T-helper 1 cell (primary cell): ENCODE measurements at places on chromosomes 6 and 20.

GRCh38 chr6:38404355-38404754 lies 235.4 kb downstream of the BTBD9 start:
- no peak for DNase-seq

DNA sequence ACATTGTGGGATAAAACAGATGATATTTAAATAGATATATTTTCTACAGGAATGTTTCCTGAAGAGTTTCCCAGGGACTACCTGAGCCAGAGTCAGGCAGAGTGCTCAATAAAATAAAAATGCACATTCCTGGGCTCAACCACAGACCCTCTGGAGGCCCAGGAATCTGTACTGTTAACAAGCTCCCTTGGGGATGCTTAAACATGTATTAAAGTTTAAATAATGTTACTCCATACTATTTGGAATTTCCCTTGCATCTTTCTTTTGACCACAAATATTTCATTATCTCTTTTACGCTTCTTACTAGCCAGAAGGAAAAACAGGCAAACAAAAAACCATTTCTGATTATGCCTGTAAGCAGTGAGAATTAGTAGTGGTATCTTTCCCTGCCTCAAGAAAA lies 42.3 kb downstream of the GPR63 start:
- DNase-seq = no peak

GRCh38 chr6:16639684-16640480 lies 121.4 kb downstream of the ATXN1 start:
- DNase-seq = no peak

DNA sequence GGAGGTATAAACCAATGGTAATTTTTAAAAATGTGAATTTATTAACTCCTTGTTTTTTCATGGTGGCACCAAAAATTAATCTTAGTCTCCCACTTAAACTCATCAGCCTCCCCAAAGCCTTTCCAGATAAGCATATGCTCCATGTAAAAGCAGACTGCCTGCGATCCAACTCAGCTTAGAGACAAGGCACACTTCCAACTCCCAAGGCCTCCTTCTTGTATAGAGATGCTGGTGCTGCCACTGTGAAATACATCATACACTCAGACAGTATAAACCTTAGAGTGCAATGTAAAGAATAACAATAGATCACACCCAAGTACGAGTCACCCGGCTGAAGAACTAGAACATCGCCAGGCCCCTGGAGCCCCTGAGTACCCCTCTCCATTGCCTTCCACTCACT lies 2.0 kb downstream of the ANKRD6 start:
- no peak for DNase-seq

GRCh38 chr6:125094563-125094962 lies 59.0 kb upstream of the TPD52L1 start:
- DNase-seq = no peak

- no peak for DNase-seq
Observed at GRCh38 chr6:63527658-63528514, 44.4 kb upstream of the LOC128125822 start.

GRCh38 chr6:10583509-10583901 lies 62.4 kb downstream of the GCNT2 start:
- no peak for DNase-seq

- no peak for DNase-seq
Observed at GRCh38 chr6:43240950-43241349, 2.3 kb upstream of the TTBK1 start.

GRCh38 chr6:17785094-17785787 lies 78.5 kb upstream of the NUP153 start:
- DNase-seq = no peak

DNA sequence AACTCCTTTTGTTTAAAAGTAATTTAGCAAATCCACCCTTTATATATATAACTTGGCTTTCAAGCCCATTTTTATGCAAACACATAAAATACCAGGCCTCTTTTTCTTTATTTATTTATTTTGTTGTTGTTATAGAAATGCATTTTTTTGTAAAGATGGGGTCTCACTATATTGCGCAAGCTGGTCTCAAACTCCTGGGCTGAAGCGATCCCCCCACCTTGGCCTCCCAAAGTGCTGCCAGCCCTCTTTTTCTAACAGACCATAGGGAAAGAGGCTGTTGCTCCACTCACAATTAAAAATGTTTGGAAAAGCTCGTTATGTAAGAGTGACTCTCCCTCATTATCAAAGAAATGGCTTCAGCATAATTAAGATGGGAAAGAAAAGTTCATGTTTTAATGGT lies 440.9 kb downstream of the HACE1 start:
- no peak for DNase-seq

- DNase-seq = no peak
Observed at GRCh38 chr6:101909366-101909765, 515.9 kb downstream of the GRIK2 start.

DNA sequence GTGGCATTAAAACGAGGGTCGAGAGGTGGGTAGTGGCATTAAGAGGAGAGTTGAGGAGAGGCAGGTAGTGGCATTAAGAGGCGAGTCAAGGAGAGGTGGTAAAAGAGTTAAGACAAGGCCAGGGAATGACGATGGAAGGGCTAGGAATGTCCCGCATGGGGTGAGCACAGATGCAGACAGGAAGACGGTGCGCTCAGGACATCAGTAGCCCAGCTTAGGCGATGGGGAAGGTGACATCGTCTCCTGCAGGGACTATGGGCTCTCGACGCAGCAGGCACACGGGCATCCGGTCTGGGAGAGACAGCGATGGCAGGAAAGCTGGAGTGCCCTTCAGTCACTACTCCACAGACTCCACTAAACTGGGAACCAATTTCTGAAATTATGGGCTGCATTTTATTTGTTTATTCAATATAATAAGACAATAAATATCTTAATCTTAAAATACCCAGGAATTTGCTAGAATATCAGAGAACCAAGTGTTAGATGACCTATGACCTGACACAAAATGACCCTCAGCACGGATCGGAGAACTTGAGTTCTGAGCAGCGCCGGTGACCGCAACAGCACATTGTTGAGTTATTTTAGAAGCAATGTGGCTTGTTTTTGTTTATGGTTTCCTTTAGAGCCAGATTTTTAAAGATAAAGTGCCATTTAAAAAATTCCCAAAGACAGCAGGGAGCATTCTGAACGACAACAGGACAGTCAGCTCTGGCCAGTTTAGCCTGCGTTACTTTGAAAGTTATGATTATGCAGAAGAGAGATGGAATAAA lies 177.7 kb downstream of the SMOC2 start:
- DNase-seq = no peak

DNA sequence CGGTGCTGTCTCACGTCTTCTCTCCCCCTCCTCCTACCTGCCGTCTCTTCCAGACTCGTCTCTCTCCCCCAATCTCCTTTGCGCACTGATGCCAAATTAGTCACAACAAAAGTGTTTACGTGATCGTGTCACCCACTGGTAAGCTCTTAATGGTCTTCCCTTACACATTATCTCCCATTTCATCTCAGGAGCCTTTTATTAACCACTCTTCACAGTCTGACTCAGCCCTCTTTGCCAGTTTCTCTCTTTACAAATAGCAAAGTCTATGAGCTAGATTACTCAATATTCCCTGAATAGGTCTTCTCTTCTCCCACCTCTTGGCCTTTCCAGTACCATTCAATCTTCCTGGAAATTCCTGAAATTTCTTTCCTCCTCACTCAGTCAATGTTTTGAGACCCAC lies 247.0 kb downstream of the ESR1 start:
- peak; percentile 32 for DNase-seq

DNA sequence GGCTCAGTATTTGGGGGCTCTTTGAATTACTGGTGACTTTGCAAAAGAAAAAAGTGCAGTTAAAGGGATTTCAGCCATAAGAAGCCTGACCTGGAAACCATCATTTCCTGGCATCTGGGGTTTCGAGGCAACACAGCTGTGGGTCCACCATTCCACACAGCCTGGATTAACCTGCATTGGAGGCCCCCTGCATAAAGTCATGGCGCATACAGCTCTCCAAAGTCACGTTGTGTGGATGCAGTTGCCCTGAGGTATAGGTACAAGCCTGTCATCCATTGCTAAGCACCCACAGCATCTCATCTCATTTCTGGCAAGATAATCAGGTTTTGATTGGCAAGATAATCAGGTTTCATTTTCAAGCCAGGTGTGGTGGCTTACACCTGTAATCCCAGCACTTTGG lies 54.5 kb upstream of the TAGAP start:
- no peak for DNase-seq

DNA sequence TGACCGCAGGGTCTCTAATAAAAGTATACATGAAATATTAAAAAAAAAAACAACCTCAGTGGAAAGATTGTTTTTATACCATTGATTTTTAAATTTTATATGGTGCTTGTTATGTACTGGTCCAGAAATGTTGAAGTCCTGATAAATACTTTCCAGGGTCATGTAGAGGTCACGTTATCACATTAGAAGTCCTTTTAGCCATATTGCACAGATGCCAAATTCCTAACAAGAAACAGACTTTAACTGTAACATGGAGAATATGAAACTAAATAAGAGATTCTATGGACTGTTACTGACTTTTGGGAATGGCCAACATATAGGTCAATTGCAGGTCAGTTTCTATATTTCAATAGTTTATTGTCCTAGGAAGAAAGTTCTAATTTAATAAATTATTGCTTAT lies 89.0 kb downstream of the ADGRB3 start:
- no peak for DNase-seq

GRCh38 chr6:137754366-137754765 lies 112.7 kb upstream of the TNFAIP3 start:
- DNase-seq = no peak

- no peak for DNase-seq
Observed at GRCh38 chr6:24861934-24862333, 63.2 kb upstream of the ARMH2 start.

DNA sequence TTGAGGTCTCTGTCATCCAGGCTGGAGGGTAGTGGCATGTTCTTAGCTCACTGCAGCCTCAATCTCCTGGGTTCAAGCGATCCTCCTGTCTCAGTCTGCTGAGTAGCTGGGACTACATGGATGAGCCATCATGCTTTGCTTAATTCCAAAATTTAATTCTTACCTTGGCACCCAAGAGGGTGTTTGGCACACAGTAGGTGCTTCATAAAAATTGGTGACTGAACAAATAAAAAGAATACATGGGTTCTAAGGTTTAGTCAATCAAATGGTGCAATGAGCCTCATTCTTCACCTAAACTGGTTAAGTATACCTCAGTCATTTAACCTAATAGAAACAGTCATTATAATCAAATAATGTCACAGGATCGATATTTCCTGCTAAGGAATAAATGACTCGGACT lies 170.4 kb downstream of the GMPR start:
- DNase-seq = no peak

- no peak for DNase-seq
Observed at GRCh38 chr6:38943964-38944363, 104.6 kb upstream of the GLP1R start.

GRCh38 chr20:10898552-10898951 lies 224.8 kb upstream of the JAG1 start:
- DNase-seq = no peak

DNA sequence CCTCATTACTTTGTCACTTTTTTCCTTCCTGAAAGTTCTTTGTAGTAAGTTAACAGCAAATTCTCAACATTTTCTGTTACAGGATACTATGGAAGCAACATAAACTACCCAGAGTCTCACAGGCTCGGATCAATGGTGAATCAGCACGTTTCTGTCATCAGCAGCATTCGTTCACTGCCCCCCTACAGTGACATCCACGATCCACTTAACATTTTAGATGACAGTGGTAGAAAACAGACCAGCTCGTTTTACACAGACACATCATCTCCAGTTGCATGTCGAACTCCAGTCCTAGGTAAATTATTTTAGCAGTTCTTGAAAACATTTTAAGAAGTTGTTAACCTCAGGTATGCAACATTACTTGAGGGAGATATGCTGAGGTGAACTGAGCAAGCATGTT lies 51.6 kb downstream of the RFX6 start:
- no peak for DNase-seq

DNA sequence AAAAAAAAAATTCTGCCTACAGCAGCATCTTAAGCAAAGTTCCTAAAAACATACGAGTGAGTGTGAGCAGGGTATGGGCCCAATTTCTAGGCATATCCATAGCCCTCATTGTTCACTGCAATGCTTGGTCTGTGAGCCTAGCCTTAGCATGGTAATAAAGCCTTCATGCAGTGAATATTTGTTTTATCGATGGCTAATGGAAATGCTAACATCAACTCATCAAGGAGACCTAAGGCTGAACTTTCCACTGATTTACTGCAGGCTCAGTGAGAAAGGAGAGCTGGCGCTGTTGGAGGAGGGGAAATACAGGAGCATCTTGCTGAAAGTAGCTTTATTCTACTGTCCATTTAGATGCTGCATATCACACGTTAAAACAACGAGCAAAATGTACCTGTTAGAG lies 139.6 kb upstream of the DTNBP1 start:
- DNase-seq = no peak

DNA sequence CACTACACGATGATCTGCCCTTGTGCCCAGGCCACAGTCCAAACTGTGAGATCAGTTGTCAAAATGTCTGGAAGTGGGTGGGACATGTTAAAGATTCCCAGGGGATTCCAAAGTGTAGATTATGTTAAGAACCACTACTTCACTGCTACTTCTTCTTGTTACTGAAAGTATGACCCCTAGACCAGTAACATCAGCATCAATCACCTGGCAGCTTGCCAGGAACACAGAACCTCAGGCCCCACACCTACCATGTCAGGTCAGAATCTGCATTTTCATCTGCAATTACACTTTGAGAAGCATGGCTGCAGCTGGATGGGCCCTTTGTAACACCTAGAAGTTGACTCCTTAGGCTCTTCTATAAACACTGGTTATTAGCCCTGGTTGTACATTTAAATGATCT lies 36.1 kb downstream of the RFPL4B start:
- DNase-seq = no peak

- DNase-seq = no peak
Observed at GRCh38 chr6:34130862-34131261, 15.0 kb downstream of the GRM4 start.

DNA sequence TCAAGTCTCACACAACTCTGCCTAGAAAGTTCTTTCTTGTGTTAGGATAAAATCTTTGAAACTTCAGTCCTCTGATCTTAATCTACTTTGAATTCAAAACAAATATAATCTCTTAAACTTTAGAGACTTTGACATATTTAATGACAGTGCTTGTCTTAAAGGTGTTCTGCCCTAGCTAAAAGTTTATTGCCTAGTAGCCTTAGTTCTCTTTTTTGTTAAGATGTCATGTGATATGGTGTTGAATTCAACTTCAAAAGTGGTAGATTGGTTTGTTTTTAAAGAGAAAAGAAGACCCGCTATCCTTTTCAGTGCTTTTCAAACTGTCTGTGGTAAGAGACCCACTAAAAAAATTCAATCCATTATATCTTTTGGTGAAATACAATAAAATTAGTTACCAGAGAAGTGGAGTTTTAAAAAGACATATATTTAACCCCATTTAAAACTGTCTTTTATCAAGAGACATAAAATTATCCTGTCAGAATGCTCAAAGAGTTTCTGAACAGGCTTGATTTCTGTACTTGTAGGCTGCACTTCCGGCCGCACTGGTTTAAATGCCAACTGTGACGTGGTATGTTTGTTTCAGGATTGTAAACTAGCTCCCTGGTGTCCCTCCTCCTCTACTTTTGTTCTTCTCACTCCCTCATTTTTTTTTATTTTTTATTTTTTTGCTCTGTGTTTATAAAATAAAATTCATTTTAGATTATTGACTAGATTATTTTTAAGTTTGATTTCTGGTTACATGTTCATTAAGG lies 76.5 kb downstream of the QKI start:
- no peak for DNase-seq

GRCh38 chr6:2550247-2550646 lies 200.5 kb downstream of the MYLK4 start:
- DNase-seq = no peak

- peak; percentile 81 for DNase-seq
Observed at GRCh38 chr20:57392512-57393271, 1.5 kb downstream of the RBM38 start.
